ENCODE measurements at places on chromosomes 11 and 22. TPM values are rescaled to one million over a fixed set of nuclear protein-coding genes. Genes with fewer than 3 reads are reported as not detected.
A peak's percentile ranks its signal among the peaks of the same experiment; 100 is the strongest.

The APOA4 gene
- not detected for total RNA-seq

The HORMAD2 gene
- total RNA-seq: not detected

DNA sequence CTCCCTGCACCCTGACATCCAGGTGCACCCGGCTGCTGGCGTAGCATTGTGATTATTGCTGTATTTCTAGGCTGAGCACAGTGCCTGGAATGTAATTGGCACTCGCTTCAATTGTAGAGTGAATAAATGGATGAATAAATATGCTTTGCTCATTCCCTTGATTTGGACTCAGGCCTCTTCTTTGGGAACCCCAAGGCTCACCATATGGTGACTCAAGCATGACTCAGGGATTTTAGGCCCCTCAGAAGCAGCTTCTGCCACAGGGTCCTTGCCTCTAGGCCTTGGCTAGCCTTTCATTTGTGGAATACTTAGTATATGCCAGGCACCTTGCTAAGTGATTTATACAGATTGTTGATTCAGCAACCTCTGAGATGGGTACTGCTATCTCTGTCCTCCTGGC lies 78.9 kb downstream of the GRIK4 start:
- peak; percentile 84 for DNase-seq

GRCh38 chr11:5891216-5891800 lies 1.7 kb upstream of the OR52E5 start:
- no peak for DNase-seq

- no peak for DNase-seq
These were observed 17.7 kb downstream of the HTR3A start for GRCh38 chr11:113992459-113993110.

Measured in MG63 (cell line).